ENCODE measurements at places on chromosomes 12 and 14. TPM values are rescaled to one million over a fixed set of nuclear protein-coding genes. Genes with fewer than 3 reads are reported as not detected.

DNA sequence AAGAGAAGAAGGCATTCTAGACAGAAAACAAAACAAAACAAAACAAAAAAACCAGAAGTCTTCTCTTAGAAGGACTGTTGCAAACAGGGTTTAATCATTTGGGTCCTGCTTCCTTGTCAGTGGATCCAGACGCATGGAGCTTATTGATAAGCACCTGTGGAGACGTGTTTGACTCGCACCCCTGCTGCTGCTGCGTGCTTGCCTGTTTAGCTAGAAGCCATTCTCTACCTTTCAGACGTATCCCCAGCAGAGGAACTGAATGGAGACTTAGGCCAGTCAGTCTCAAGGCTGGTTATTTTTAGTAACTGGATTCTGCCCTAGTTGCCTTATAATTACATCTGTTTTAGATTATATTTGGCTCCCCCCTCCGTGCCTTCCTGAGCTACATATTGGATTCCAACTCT lies 186.1 kb upstream of the EEA1 start:
- peaks cover 48% of the 10 kb centered on the region for H3K4me1 ChIP-seq
- no peak overlapping the region for H3K4me3 ChIP-seq
- H3K27ac ChIP-seq = peak overlapping the region; percentile 14
- no peaks in the 10 kb centered on the region for H3K27me3 ChIP-seq

DNA sequence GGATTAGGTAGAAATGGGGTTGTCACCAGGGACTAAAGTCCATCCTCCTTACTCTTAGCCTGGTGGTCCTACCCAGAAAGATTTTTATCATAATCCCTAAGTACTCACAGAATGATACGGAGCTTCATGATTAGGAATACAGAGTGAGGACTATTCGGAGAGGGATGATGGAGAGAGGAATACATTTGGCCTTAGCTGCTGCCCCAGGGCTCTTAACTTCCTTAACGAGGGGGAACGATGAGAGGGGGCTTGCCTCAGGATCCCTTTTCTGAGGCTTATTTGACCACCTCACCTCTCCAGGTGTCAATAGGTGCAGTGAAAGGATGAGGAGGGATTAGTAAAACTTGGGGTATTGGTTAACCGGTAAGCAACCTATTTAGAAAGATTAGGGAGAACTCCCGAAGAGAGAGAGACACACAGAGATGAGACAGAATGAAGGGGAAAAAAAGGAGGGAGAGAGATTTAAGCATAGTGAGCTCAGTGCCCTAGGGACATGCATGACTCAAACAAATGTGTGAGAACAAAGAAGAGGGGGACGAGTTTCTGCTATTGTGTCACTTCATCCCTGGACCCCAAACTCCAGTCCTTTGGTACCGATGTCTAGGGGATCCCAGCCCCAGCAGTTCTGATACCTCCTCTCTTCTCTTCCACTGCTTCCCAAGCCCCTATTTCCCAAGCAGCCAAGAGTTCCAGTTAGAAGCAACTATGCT lies 1.1 kb downstream of the NFE2 start:
- H3K27me3 ChIP-seq = peaks cover 43% of the 10 kb centered on the region
- H3K27ac ChIP-seq = no peak overlapping the region
- no peak for DNase-seq

DNA sequence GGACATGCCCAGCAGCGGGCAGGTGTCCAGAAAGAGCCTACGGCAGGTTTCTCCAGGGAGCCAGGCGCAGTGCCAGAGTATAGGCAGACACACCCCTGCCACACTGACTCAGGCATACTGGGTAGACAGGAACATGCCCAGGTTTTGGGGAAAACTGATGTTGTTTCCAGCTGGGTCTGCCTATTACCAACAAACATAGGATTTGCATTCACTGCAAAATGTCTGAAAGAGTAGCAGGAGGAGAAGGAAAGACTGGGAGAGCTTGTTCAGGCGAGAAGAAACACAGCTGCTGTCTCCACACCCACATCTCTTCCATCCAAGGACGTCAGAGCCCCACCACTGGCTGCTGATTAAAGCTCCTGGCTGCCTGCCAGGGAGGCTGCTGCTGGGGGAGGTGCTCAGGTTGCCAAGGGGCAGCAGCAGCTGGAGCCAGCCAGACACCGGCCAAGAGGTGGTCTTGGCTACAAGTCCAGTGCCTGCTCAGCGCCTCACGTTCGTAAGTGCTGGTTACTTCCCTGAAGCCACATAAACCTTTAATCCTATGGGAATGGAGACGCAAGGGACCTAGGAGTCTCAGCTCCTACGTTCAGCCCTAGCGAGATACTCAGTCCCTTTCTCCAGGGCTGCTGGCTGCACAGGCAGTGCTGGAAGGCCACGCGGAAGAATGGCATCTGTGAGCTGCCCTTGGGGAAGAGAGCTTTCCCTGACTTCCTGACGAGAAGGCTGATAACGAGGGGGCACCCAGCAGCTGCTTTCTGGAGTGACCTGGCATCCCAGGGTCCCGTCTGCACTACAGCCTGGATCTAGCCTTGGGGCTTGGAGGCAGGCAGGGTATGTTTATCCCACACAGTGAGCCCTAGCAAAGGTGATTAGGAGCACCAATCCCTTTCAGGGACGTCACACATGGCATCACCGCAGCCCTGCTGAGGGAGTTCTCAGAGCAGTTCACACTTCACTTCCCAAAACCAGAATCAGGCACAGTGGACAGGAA lies 58.1 kb downstream of the PLEKHG3 start:
- DNase-seq = peak; percentile 93
- H3K36me3 ChIP-seq = no peaks in the 10 kb centered on the region
- H3K4me1 ChIP-seq = peaks cover 65% of the 10 kb centered on the region
- peak overlapping the region; percentile 1 for H3K4me3 ChIP-seq

- no peak for DNase-seq
- no peak overlapping the region for H3K4me3 ChIP-seq
- no peaks in the 10 kb centered on the region for H3K27me3 ChIP-seq
- no peaks in the 10 kb centered on the region for H3K4me1 ChIP-seq
Measured at GRCh38 chr12:51108136-51108535, 24.7 kb upstream of the CSRNP2 start.

The KRT77 gene
- not detected for total RNA-seq

The NAV3 gene
- 13.3 TPM for total RNA-seq

The SLCO1B1 gene
- total RNA-seq = not detected

The TROAP gene
- not detected for total RNA-seq

The ACOT6 gene
- total RNA-seq = not detected

The PPP2R5C gene
- total RNA-seq = 131 TPM

Measured in sigmoid colon (tissue), 7 donors.